WERI-Rb-1 (cell line): ENCODE measurements at places on chromosomes 5 and 9.

GRCh38 chr5:83342465-83342864, 129.1 kb upstream of the VCAN start:
- DNase-seq: no peak

GRCh38 chr5:57455511-57456455, 26.8 kb downstream of the ACTBL2 start:
- no peak for DNase-seq

- DNase-seq: no peak
These were observed 340.0 kb upstream of the EDIL3 start for GRCh38 chr5:84724683-84725082.

DNA sequence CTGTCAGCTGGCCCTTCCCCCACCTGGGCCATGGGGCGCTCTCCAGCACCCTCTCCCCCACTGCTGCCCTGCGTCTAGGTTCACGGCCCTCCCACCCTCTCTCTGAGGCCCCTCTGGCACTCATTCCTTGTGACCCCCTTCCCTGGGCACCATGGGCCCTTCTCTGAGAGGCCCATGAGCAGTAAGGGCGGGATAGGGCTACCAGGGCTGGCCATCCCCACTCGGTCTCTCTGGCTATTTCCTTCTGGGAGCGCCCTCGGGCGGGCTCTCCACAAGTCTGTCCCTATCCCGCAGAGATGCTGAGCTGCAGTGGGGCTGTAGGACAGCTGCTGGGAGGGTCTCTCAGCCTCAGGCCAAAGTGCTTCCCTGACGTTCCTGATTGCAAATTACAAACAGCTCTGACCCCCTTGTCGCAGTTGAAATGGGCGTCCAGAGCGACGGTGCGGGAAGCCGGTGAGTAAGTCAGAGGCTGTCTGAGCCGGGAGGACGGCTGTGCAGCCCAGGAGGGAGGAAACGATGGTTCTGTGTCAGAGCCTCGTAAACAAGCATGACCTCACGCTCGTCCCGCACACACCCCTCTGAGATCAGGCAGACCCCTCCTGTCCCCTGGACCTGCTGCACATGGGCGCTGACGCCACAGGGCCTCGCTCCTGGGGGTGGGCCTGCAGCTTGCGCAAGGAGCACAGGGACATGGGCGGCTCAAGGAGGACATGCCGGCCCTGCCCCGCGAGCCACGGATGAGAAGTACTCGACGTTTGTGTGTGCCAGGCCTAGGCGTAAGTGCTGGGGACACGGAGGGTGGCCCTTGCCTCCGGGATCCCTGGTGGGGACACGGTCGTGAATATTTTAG, 36.3 kb upstream of the GFPT2 start:
- no peak for DNase-seq

DNA sequence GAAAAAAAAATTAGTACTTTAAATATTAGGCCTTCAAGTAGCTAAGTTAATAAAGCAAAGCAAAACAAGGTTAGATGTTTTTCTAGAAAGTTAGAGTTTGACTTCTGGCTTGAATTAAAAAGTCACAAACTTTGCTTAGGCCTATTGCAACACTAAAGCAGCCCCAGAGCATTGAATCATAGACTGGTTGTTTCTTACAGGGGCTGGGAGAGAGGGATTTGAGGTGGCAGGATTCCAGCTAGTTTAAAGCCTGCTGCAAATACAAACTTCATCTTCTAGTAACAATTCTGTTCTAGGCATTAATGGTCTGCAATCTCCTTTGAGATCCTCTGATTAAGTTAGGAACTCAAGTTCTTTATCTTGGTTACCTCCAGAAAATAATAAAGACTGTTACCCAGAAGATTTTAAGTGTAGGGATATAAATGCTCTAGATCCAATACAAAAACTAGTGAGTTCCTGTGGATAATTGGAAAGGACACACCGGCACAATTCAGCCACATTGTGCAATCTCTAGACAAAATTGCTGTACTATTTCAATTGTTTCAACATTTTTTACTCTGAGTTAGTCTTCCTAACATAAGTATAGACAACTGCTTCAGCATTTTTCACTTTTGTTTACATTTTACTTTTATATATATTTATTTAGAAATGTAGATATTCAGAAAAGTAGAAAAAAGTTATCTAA, 12.6 kb downstream of the OR13C5 start:
- DNase-seq: no peak

DNA sequence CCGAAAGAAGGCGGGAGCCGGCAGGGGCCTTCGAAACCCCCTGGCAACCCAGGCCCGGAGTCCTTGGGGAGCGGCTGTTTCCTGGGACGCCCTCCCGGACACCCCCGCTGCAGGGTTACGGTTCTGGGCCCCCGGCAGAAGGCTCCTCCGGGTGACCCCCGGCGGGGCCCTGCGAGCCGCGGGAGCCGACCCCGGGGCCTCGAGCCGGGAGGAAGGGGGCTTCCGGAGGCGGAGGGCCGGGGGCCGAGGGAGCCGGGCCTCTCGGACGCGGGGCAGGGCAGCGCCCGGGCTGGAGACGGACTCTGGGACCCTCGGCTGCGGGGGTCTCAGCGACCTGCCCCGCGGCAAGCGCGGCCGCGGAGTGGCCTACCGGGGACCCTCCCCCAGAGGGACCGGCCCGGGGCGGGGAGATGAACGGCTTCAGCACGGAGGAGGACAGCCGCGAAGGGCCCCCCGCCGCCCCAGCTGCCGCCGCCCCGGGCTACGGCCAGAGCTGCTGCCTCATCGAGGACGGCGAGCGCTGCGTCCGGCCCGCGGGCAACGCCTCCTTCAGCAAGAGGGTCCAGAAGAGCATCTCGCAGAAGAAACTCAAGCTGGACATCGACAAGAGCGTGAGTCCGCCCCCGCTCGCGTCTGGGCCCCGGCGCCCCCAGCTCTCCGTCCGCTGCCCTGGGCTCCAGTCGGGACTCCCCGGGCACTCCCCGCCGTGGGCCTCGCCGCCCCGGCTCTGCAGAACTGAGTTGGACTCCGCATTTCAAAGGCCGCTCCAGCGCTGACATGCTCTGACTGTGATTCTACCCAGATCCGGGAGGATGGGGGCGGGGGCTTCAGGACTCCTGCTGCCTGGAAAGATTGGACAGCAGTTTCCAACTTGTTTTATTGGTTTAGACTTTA, 645 bp downstream of the SAP30L start:
- peak; percentile 40 for DNase-seq

- DNase-seq: no peak
These were observed 147.1 kb upstream of the SLC12A2 start for GRCh38 chr5:127936439-127936972.
